Stimulated activated CD4-positive, alpha-beta T cell treated with anti-CD3 and anti-CD28 coated beads, Interleukin-2, amount 100 ng/mL, for 24 hours (primary cell): ENCODE measurements at places on chromosomes 7 and 10.
A peak's percentile ranks its signal among the peaks of the same experiment; 100 is the strongest.

DNA sequence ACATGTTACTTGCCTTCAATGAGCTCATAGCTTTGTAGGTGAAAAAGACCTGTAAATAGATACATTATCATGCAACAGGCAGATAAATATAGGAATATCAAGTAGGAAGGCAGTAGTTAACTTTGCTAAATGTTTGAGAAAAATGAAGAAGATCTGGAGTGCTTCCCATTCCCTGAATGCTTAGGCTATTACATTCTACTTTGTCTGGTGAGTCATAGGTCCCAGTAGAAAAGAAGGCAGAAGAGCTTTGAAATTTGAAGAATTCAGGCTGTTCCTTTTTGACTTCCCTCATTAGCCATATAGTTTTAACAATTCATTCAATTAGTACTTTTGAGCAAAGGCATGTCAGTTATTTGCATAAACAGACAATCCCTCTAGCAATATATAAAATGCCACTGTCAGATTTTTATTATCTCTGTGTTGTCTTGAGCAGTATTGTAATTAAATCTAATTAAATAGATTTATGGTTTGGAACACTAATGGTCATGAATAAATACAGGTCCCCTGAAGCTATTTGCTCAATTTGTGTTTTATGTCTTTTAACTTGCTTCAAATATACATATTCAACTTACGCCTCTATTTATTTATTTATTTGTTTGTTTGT is 875.0 kb downstream of the REEP3 start:
- DNase-seq: no peak

GRCh38 chr7:128781126-128781525 is 5.5 kb upstream of the OPN1SW start:
- no peak for DNase-seq

- DNase-seq: no peak
These were observed 168.5 kb downstream of the PLXNA4 start for GRCh38 chr7:132407764-132408163.

GRCh38 chr7:29115130-29115687 is 31.1 kb downstream of the CPVL start:
- no peak for DNase-seq

GRCh38 chr10:96387161-96387560 is 28.4 kb upstream of the OPALIN start:
- DNase-seq: no peak

GRCh38 chr7:45923290-45923689 is 2.2 kb upstream of the IGFBP3 start:
- DNase-seq: peak; percentile 56

GRCh38 chr10:132443605-132443982 is 46.6 kb downstream of the PWWP2B start:
- DNase-seq: peak; percentile 77

DNA sequence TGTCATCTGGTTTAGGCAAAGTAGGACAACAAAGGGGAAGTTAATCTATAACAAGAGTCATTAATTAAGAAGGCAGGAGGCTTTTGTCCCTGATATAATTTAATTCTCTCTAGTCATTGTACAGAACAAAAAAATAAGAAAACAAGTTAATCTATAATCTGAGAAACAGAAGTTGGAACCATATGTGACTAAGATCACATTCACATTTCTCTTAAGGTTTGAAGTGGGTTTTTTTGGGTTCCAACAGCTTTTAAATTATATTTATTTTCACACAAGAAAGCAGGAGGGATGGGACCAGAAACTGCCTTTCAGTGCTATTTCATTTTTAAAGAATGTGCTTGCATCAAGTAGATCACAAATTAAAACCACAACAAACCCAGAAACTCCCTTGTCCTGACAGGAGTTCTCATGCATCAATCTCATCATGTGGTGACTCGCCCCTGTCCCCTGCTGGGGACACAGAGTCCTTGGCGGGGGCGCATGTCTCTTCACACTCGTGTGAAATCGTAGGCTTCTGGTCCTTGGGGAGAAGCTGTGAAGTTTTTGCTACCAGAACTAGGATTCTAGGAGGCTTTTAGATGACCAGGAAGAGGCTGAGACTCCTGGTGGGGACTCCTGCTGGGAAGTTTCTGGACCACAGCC is 10.1 kb upstream of the OPN4 start:
- no peak for DNase-seq

- DNase-seq: no peak
These were observed 86.6 kb downstream of the ABLIM1 start for GRCh38 chr10:114571316-114571999.

- DNase-seq: no peak
These were observed 545.4 kb upstream of the FZD8 start for GRCh38 chr10:36187380-36188079.

- no peak for DNase-seq
These were observed 1.3 kb upstream of the CLDN4 start for GRCh38 chr7:73829505-73829904.

DNA sequence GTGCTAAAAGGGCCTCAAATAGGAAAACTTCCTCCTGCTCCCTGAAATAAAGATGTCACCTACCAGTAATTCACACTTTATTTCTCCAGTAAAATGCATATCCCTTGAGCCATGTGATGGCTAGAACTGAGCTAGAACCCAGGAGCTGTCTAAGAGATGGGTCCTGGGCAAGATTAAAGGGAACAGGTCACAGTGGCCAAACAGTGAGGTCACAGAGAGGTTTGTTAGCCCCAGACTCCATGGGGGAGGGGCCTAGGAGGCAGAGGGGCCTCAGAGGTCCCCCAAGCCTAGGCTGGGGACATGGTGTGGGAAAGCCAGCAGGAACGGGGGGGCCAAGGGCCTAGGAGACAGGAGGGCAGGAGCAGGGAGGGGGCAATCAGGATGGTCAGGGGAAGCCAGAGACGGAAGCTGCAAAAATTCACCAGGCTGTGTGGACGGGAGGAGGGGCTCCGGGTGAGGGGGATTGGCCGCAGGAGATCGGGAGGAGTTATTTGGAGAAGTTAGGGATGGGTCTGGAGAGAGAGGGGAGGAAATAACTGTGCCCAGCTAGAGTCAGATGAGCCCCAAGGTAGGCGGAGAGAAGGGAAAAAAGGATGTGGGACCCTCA is 3.3 kb downstream of the FBXO24 start:
- DNase-seq: no peak

DNA sequence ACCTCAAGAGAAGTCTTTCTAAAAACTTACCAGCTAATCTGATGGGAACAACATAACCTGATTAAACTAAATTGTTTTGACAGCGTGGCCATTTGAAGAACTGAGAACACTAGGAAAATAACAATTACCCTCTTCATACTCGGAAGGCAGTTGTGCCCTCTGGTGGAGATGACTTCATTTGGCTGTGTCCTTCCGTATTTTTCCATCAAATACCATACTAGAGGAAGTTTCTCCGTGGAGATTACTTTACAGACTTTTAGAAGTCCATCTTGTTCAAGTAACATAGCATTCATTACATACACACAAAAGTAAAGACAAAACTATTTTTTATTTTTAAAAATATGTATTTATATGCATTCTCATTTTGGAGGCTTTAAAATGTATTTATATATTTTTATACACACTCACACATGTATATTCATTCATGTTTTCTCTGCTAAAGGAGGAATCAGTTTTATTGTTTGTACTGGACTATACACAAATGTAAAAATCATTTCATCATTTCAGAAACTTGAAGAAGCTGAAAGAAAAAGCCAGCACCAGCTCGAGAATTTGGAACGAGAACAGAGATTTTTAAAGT is 25.2 kb downstream of the SMNDC1 start:
- DNase-seq: peak; percentile 54

DNA sequence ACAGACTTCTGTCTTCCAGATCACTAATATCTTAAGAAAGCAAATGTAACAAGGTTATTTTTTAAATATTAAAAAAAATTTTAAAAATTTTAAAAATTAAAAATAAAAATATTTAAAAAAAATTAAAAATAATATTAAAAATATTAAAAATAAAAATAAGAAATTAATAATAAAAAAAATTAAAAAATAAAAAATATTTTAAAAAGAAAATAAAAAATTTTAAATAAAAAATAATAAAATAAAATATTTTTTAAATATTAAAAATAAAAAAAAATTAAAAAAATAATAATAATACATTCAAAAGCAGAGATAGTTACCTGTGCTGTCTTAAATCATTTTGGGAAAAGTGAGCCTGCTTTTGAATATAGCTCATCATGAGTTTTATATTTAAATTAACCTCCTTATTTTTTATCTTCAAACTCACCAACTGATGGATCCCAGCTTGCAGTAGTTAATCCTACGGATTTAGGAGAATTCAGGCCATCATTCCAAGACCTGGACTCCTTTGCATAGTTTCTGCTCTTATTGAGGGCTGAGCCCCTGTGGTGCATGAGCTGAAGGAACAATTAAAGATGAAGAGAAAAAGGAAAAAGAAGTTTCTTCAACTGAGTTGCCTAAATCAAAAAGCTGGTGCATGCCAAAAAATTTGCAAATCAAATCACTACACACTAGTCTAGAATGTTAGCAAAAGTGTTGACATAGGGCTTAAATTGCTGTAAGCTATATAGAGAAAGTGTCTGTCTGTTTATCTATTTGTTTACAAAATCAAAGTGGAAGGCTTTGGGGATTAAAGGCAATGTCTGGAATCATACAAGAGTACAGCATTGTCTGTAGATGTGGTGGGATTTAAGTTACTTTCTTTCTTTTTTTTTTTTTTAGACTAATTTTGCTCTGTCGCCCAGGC is 50.5 kb upstream of the ZNF438 start:
- DNase-seq: no peak

DNA sequence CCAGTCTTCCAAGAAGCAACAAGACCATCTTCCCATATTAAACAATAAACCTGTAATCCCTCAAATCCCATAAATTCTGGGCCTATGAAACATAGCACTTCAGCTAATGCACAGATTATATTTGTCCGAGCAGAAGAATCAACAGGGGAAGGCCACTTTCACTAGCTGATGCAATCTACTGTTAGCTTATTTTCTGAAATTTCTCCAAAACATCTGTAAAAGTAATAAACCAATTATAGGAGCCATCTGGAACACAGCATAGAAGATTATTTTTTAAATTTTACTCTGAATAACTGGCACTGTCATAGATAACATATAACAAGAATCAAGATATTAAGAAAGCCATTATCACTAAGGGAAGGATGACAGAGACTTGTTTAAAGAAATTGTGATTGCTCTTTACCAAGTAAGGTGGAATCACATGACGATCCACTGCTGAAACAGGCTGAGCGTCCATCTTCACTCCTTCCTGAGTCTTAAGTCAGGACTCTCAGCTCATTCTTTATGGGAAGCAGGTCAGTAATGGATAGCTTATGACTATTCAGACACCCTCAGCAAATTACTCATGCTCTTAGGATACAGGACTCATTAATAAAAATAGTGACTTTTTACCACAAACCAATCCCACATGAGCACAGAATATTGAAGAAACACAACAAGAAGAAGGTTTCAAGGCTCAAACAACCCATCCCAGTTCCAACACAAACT is 719.5 kb downstream of the XPNPEP1 start:
- no peak for DNase-seq

DNA sequence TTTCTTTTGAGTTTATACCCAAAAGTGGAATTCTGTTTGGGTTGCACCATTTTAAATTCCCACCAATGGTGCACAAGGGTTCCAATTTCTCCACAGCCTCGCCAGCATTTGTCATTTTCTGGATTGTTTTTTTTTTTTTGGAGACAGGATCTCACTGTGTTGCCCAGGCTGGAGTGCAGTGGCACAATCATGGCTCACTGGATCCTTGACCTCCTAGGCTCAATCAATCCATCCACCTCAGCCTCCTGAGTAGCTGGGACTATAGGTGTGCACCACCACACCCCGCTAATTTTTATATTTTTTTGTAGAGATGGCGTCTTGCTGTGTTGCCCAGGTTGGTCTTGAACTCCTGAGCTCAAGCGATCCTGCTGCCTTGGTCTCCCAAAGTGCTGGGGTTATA is 46.6 kb downstream of the CUX1 start:
- DNase-seq: no peak

- no peak for DNase-seq
These were observed 34.5 kb downstream of the CRHR2 start for GRCh38 chr7:30647589-30648364.

DNA sequence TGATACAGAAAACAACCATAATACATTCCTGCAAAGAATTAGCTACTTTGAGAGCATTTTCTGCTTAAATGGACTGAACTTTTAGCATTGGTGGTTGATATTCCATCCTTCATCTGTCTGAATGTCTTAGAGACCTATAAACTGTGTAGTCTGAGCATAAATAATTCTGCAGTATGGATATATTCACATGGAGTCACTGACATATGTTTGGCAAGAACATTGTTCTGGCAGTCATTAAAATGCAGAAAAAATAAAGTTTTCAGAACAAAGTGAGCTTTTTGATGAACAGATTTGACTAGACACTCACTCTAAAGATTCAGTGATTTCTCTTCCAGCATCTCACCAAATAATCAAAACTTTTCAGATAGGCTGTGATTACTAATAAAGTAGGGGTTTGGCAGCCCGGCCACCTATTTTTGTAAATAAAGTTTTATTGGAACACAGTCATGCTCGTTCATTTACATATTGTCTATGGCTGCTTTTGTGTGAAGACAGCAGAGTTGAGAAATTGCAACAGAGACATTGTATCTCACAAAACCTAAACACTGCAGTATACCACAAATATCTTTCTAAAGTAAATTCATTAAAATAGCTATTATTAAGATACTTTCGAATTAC is 44.1 kb upstream of the RAPGEF5 start:
- no peak for DNase-seq

DNA sequence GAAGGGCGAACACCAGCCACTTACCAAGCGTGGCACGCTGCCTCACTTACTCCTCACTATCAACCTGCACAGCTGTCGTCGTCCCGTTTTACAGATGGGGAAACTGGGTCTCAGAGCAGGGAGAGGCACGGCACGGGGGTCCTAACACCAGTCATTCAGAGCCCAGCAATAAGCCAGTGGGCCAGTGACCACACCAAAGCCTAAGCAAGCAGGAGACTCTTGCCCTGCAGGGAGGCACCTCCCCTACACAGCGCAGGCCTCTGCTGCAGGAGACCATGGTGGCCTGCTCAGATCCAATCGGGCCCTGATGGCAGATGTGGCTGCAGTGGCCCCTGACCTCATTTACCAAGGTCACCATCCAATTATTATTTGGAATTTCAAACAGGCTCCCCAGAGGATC is 4.8 kb downstream of the SLIT1 start:
- no peak for DNase-seq

- no peak for DNase-seq
These were observed 26.1 kb upstream of the C10orf120 start for GRCh38 chr10:122725768-122726167.
